ENCODE measurements at places on chromosomes 2 and 18.

DNA sequence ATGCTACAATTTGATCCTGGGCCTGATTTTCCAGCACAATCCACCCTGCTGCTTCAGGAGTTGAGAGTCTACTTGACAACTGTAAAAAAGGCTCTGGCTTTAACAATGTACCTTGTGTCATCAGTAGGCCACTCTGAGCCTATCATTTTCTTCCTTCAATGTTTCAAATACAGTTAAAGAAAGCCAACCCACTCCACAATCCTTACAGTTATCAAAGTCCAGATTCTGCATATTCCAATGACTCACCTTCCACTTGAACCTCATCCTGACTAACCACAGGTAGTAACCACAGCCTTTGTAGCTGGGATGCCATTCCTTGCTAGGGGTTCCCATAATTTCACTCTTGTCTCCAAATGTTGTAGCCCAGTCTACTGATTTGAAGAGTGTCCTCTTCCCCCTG is 35.5 kb upstream of the AQP4 start:
- DNase-seq, result no peak

- DNase-seq, result no peak
Measured at GRCh38 chr2:132448771-132449170, 32.2 kb downstream of the GPR39 start.

GRCh38 chr2:152046940-152047339 is 51.9 kb downstream of the CACNB4 start:
- no peak for DNase-seq

DNA sequence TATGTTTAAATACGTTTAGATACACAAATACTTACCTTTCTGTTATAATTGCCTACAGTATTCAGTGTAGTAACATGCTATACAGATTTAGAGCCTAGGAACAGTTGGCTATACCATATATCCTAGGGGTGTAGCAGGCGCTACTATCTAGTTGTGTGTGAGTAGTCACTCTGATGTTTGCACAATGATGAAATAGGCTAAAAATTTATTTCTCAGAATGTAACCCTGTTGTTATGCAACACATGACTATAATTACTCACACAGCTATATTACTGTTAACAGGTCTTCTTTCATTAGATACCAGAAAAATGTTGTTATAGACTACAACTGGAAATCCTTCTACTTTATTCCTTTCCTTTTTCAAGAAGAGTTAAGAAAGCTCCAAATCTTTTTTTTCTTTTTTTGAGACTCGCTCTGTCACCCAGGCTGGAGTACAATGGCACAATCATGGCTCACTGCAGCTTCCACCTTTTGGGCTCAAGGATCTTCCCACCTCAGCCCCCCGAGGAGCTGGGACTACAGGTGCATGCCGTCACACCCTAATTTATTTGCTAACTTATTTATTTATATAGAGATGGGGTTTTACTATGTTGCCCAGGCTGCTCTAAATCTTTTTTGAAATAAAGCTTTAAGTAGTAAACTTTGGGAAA is 48.5 kb downstream of the C2orf74 start:
- no peak for DNase-seq

DNA sequence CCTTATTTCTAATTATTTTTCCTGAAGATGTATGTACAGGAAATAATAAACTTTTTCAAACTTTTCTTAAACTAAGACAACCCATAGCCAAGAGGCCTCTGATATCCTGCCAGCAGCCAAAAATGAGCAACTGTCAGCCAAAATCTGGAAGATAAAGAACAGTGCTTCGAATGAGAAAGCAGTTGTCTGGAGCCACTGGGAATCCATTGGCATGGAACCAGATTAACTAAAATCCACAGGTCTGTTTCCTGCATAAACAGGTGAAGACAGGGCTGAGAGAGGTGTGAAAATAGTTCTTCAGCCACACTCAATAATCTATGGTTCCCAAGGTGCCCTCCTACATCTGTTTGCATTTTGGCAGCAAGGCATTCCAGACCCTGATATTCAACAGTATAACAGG is 1076.7 kb upstream of the PIK3C3 start:
- no peak for DNase-seq

- DNase-seq, result no peak
Measured at GRCh38 chr2:26359886-26360473, 13.4 kb upstream of the ADGRF3 start.

- no peak for DNase-seq
Measured at GRCh38 chr2:195251214-195251613, 405.8 kb upstream of the SLC39A10 start.

GRCh38 chr2:30888852-30889409 is 81.7 kb upstream of the CAPN13 start:
- DNase-seq, result no peak

DNA sequence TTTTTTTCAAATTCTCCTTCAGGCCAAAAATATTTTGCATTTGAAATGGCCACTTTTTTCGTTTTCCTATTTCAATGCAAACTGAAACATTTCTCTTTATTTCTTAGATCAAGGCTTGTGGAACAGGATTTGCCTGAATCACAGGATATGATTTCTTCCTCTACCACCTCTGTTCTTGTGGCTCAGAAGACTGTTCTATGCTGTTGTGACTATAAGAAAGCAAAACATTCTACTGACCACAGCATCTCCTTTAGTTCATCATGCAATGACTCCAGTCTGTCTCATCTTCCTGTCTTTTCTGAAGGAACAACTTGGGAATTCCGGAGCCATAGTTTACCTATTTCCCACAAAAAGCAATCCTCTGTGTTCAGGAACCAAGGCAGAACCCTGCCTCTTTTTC is 16.2 kb upstream of the ZNF512 start:
- no peak for DNase-seq

- DNase-seq, result no peak
Measured at GRCh38 chr2:120461092-120461491, 115.2 kb downstream of the INHBB start.

DNA sequence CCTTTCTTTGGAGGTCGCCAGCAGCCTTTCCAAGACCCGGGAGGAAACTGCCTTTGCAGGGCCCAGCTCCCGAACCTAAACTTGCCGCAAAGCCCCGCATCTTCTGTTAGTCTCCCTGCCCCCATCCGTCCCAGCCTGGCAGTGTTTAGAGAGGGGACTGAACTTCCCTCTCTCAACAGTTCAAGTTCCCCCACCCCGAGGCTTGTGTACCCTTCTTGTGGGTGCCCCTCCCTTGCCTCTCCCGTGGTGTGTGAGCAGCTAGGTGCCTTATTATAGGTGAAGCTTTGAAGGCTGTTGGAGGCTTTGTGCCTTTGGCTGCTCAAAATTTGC is 1.4 kb downstream of the LBH start:
- DNase-seq, result peak; percentile 44

GRCh38 chr2:205640716-205641115 is 41.6 kb upstream of the NRP2 start:
- no peak for DNase-seq

DNA sequence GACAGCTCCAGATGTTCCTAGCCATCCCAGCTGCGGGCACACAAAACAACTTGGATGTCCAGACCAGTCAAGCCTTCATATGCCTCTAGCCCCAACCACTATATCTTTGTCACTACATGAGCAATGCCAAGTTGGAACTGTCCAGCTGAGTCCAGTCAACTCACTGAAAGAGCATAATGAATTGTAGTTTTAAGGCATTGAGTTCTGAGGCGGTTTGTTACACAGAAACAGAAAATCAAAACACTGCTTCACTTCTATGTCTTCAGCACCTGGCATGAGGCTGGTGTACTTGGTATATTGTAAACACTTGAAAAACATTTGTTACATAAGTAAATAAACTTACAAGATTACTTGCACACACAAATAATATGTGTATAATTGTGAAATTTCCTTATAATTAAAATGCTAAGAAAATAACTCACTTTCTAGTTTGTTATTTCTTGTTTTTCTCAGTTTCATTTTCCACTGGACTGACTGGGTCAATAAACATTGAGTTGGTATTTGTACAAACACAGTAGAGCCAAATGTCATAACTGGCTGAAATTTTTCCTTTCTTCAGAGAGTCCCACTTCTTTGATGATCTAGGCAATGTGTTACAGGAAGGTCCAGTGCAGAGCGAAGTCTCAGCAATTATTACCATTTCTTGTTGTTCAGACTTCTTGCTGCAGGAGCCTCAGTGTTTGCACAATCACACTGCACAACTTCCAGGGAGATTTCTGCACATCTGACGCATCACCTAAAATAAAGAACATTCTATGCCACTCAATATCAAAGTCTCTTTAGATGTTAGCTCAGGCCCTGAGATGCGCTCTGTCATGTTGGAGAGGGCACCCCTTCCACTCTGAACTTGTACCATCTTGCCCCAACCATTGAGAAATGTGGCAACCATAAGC is 38.2 kb upstream of the DPP4 start:
- DNase-seq, result no peak

DNA sequence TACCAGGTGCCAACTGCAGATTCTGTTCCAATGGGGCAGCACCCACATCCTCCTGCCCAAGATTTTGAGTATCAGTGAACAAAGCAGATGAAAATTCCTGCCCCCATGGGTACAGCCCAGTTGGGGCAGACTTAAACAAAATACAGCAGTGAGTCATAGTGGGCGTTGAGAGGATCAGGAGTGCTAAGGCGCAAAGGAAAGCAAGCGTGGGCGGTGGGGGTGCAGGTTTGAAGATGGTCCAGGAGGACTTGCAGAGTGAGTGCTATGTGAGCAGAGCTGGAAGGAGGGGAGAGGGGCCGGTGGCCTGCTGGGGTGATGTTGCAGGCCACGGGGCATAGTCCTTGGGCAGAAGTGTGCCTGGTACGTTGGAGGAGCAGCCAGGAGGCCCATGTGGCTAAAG is 24.7 kb downstream of the STEAP3 start:
- no peak for DNase-seq

DNA sequence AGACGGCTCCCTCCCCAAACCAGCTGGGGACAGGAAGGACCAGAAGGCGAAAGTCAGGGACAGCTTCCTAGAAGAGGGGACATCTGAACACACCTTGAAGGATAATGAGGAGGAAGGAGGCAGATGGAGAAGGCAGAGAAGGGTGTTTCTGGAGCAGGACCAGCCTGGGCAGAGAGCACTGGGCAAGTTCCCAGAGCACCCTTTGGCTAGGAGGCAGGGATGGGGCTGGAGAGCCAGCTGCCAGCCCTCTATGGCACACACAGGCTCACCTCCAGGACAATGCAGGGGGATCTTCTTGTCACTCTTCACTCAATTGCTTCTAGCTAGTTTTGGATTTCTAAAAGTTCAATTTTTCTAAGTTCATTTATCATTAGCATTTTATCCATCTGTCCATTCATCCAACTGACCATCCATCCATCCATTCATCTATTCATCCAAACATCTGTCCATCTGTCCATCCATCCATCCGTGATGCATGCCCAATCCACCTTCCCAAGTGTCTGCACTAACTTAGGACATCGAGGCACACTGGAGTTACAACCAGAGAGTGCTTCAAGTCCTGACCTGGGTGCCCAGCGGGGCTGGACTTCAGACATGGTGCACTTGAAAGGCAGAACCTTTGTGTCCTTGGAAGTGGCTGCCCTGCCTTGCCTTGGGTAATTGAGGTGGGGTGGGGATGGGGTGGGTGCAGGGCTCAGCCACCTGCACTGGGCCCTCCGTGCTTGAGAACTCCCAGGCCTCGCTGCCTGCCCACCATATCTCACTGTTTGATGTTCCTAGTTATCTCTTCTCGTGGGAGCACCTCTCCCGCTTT is 42.5 kb downstream of the INHBB start:
- no peak for DNase-seq

DNA sequence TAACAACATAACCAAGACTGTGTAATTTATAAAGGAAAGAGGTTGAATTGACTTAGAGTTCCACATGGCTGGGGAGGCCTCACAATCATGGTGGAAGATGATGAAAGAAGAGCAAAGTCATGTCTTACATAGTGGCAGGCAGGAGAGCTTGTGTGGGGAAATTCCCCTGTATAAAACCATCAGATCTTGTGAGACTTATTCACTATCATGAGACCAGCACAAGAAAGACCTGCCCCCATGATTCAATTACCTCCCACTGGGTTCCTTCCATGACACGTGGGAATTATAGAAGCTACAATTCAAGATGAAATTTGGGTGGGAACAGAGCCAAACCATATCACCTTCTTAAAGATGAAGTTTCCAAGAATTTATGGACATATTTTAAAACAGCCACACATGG is 2.5 kb upstream of the IL36RN start:
- DNase-seq, result no peak

DNA sequence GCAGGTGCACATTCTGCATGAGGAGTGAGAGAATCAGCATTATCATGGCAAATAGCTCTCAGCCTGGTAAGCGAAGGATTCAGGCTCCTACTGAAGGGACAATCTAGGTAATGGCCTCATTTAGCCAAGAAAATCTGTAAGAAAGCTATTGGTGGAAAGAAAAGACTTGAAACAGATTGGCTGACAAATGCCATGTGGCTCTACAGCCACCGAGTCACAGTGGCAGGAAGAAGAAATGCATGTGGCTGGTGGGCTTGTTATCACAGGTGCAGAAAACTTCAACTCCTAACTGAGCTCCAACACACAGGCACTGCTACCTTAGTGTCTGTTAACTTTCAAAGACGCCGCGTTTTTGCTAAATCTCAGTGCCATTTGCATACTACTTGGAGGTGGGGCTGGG is 60.6 kb upstream of the REV1 start:
- no peak for DNase-seq

- DNase-seq, result no peak
Measured at GRCh38 chr2:77520641-77521547, 1.3 kb downstream of the LRRTM4 start.

- DNase-seq, result no peak
Measured at GRCh38 chr2:108922141-108922915, 66.7 kb downstream of the EDAR start.
